ENCODE measurements at places on chromosomes 13 and 19.

DNA sequence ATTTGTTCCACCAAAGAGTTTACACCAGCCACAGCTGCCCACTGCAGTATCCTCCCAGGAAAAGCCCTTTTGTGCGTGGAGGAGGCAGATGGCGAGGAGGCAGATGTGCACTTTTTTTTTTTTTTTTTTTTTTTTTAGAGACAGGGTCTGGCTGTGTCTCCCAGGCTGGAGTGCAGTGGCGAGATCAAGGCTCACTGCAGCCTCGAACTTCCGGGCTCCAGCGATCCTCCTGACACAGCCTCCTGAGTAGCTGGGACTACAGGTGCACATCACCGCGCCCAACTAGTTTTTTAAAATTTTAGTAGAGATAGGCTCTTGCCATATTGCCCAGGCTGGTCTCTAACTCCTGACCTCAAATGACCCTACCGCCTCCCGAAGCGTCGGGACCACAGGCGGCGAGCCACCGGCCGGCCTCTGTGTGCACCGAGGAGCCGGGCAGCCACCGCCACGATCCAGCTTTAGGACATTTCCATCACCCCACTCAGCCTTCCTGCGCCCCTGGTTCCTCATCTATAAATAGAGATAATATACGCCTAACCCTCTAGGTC, 563 bp upstream of the PDCD5 start:
- no peak for DNase-seq

- peak; percentile 44 for DNase-seq
These were observed 45.5 kb downstream of the LYL1 start for GRCh38 chr19:13057147-13057572.

DNA sequence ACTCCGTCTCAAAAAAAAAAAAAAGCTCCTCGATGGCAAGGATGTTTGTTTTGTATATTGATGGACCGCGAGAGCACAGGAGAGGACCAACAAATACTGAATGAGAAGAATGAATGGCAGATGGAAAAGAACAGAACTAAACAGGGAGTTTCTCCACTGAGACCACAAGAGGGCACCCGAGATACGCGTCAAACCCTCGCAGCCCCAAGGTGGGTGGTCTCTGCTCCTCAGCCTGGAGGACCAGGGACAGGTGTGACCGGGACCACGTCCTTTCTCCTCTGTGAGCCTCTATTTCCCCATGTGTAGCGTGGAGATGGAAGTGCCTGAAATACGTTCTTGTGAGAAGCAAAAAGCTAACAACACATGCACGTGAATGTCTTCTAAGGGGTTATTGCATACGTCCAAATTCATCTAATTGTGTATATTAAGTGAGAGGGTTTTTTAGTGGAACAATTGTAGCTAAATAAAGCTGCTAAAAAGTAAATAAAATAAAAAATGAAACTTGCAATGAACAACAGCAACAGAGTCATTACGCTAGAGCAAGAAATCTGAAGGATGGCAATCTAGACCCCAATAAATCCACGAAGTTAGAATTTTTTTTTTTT, 8.3 kb upstream of the CDC42EP5 start:
- DNase-seq, result peak; percentile 24

DNA sequence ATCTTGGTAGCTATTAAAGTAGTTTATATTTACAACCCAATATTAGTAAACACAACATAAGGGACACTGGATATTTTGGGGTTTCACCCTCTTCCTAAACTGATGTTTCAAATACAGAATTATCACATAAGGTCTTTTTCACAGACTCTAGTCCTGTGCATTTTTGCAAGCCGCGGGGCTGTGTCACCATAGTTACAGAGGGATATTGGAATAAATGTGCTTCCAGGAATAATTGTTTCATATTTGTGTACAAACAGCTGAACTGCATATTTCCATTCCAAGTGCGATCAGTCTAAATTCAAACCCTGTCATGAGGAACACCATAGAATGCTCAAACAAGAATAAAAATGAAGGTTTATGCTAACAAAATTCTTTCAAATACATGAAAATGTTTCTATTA, 762.5 kb upstream of the ARGLU1 start:
- DNase-seq, result no peak

DNA sequence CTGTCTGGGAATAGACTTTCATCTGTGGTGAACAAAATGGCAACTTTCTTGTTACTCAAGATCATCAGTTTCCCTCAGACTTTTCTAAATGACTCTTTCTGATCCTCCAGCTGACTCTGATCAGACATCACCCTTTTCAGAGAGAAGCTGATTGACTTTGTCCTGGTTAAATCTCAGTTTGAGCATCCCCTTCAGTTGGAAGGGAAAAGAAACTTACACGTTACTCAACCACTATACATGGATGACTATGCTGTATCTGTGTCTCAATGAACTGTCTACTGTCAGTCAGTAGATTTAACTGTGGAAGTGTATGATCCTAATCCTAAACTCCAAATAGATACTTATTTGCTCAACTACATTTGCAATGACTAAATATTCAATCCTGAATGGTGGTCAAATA, 118.5 kb downstream of the NALCN start:
- DNase-seq, result no peak

GRCh38 chr19:23764781-23765180, 6.1 kb upstream of the ZNF681 start:
- no peak for DNase-seq

- DNase-seq, result no peak
These were observed 2.5 kb downstream of the GRTP1 start for GRCh38 chr13:113361406-113361805.

- DNase-seq, result no peak
These were observed 126.9 kb downstream of the SIPA1L3 start for GRCh38 chr19:38033658-38034491.

DNA sequence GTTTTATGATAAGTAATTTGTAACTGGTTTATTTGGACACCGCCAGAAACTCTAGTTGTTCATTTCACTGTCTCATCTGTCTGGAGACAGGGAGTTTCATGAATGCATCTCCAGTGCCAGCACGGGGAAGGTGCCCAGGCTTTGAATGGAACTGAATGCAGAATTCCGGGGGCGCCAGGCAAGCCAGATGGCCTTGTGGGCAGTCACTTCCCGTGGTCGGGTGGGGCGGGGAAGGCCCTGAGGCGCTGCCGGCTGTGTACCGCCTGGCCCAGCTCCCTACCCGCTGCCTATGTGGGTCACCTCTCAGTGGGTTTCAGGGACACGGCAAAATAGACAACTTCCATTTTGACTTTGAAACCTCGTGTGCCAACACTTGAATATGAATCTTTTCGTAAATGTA, 28.8 kb upstream of the MCF2L start:
- no peak for DNase-seq

GRCh38 chr13:23180711-23181110, at the start of gene SGCG:
SGCG (plus strand) TSS chr13:23180979; CDS start chr13:23203695, 22,716 bp downstream.
- DNase-seq, result no peak

DNA sequence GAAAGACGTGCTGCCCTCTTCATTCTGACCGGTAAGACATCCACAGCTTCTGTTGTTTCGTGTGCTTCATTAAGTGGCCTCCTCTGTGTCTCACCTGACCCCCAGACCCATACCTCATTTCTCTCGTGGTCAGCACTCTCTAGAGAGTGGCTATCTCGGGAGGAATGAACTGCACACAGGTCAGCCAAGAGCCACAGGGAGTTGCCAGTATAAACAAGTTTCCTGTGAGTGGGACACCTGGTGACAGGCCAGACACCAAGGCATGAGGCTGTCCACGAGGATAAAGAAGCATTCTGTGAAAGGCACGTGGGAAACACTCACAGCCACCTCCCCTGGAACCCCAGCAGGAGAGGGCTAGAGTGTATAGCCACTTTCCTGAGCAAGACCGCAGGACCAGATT, 115.8 kb downstream of the NUFIP1 start:
- DNase-seq, result no peak

DNA sequence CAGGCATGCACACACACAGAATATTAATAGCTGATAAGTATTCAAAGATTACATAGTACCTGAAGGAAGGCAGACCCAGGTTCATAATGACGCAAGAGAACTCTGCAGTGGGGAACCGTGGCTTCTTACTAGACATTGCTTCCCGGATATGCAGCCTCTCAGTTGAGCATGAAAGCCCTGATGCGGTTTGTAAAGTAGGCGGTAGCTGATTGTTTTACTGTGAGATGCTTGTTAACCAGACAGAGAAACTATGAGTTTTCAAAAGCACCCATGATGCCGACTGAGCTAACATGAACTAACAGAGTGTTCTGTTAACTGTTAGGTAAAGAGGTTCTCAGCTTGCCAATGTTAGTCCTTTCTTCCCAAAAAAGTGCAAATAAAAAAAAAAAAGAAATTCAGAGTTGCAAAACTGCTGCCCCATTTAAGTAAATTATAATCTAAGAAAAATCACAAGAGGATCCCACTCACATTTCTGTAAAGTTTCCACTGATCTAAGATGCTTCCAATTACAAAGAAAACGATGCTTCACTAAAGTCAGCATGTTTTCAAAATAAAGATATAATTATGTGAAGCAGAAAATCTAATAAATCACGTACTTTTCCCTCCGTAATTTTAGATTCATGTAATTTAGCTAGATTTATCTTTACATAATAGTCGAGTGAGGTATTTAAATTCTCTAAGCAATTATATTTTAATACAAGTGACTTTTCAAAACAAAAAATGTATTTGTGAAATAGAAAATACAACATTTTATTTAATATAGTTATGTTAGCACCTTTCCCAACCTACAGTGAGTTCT, 2.2 kb downstream of the FLT1 start:
- no peak for DNase-seq

DNA sequence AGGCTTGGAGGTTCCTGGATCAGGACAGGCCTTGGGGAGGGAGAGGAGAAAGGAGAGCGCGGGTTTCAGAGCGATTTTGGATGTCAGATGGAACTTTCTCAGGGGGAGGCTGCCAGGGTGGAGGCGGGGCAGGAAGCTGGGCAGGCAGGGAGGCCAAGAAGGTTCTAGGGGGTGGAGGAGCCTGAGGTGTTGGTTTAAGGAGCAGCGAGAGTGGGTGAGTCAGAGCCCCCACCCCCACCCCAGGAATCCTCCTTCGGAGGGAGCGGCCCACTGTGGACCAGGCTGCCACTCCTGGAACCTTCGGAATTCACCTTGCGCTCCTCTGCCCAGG, 15.9 kb upstream of the NOP53 start:
- no peak for DNase-seq

DNA sequence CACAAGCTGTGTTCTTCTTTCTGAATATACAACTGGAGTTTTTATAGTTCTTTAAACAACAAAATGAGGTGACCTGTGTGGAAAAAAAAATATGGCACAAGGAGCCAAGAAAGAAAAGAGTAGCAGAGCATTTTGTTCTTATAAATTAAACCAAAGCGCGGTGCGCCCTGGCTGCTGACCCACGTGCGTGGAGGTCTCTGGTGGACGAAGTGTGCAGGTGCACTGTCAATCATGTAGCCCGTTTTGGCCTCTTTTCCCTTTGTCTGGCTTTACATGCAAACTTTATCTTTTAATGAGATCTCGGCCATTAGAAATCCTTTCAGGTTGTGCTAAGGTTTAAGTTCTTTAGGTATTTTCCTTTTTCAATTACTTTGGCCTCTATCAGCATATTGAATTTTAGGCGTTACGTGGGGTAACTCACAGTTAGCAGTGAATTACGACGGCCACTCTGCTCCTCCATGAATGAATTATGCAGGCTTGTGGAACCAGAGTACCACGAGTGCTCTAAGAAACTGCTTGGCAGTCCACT, 443.9 kb upstream of the SLC10A2 start:
- no peak for DNase-seq

DNA sequence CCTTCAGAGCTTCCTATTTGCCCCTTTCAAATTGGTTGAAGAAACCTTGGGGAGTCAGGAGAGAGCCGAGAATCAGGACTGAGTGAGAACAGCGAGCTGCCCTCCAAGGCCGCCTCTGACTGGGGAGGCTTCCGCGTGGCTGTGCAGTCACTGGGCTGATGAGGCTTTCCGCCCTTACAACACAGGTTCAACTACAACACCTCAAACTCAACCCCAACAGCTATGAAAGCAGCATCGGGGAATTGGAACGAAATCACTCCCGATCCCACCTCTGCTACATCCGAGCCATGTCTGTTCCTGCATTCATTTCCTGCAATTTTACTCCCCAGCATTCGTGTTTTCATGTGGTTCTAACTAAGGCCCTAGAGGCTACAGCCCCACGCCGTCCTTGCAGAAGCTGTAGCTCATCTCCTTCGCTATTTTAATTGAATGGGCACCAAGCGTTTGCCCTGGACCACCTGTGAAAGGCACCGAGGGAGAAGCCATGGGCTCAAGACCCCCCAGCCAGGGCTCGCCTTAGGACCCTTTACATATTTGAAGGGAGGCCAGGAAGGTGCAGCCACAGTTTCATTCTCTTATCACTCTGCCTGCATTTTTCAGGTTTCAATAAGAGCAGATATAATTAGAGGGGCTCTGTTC, 12.3 kb upstream of the RASA3 start:
- DNase-seq, result no peak

- no peak for DNase-seq
These were observed 338 bp downstream of the RGCC start for GRCh38 chr13:41457589-41458186.

GRCh38 chr19:44626048-44626624, 12.8 kb downstream of the IGSF23 start:
- no peak for DNase-seq

DNA sequence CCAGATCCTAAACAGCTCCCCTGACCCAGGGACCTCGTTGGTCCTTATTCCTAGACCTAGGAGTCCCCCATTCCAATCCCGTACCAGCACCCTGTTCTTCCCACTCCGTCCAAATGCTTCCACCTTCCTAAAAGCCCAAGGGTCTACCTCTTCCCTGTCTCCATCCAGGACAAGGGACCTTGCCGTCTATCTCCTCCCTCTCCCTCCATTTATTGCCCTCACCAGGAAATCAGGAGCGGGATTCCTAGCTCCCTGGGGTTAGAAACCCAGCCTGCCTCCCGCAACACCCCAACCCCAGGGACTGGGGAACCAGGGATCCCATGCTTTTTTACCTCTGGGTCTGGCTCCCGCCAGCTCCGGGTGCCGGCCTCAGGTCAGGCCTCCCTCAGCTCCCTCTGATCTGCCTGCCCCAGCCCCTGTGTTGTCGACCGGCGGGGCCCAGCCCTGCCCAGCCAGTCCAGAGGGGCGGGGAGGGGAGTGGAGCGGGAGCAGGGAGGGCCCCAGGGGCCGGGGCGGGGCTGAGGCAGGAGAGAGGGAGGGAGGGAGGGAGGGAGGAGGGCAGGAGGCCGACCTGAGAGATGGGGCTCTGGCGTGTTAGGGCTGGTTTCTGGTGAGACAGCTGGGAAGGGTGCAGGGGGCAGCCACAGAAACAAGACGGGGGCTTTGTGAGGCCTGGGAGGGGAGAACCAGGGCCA, at the start of gene B3GNT8:
TSS of gene B3GNT8 (minus strand) at position 423 of the 695 bp plus-strand sequence. CDS start 596 bp downstream, outside the sequence.
- peak; percentile 55 for DNase-seq

- peak; percentile 64 for DNase-seq
These were observed 3.9 kb downstream of the SIAH3 start for GRCh38 chr13:45847554-45848224.

- DNase-seq, result no peak
These were observed 424.5 kb downstream of the PCDH9 start for GRCh38 chr13:66805657-66806056.

Data from NCI-H2107 (cell line).